ENCODE measurements at places on chromosomes 3 and 15.
A peak's percentile ranks its signal among the peaks of the same experiment; 100 is the strongest.

- no peak for DNase-seq
These were observed 61.3 kb downstream of the ZDHHC19 start for GRCh38 chr3:196149831-196150301.

DNA sequence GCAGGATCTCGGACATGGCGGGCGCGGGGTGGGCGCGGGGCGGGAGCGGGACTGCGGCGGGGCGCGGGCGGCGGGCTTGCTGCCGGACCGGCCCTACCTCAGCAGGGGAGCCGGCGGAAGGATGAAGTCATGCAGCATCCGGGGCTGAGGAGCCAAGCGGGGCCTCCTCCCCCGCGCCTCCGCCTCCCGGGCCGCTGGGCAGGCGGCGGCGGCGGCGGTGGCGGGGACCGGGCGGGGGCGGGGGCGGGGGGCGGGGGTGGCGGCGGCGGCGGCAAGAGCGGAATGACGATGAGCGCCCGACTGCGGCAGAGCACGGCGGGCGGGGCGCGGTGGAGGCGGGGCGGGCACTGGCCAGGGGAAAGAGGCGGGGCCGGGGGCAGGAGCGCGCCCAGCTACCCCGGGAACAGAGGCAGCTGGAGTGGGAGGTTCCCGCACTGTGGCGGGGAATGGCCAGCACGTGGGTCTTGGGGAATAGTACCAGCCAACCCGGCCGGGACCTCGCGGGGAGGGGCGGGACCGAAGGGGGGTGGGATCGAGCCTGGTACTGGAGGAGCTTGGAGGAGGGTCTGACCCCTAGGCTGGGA is at the start of gene CAMK2N2:
Gene CAMK2N2, minus strand, starts transcription at position 284 of the 584 bp plus-strand sequence. Its CDS starts 268 bp downstream, at position 16.
- DNase-seq, result peak; percentile 86

DNA sequence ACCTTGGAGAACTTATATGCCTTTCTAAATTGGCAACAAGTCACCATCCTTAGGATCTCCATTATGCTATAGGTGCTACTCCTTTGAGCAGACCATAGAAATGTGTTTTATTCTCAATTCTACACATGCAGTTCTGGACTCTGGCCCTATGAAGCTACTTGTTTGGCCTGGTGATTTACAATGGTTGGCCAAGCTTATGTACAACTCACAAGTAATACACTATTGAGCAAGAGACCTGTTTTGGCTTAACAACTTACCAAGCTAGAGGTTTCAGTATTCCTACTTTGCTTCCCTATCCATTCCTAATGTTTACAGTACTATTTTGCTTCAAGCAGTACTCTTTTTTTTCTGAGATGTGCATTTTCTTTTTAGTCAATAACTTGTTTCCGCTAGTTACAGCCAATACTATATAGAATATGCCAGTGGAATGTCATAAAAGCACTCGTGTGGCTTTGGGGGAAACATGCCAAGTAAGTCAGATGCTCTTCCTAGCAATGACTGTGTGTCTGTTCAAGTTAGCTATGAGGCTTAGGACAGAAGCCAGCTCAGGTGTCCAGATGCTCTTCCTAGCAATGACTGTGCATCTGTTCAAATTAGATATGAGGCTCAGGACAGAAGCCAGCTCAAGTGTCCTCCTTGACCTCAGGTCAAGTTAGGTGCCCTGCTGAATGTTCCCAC is 174.9 kb upstream of the SEMA6D start:
- no peak for DNase-seq

DNA sequence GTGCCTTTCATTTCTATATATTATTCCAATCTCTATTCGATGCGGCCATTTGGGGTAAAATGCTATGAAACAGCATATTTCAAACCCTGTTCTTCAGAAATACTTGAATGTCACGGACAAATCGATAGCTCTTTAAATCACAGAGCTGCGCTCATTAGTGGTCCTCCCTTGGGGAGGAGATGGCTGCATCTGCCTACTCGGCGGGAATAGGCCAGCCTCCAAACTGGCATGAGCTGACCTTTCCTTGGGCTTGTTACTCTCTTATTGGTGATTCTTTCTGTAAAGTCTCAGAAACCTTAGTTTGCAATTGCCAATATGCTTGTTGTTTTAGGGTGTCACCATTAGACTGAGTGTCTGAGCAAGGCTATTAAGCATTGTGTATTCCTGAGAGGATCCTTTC is 120.9 kb downstream of the BDH1 start:
- no peak for DNase-seq

- DNase-seq, result no peak
These were observed 155.8 kb downstream of the LRTM1 start for GRCh38 chr3:54772051-54772450.

- DNase-seq, result no peak
These were observed 115.5 kb upstream of the ABHD17C start for GRCh38 chr15:80579611-80580010.

- DNase-seq, result no peak
These were observed 218.0 kb downstream of the ZBBX start for GRCh38 chr3:167162083-167162482.

All from NCI-H2029 (cell line).